Gastroesophageal sphincter (tissue), 4 donors: ENCODE measurements at places on chromosomes 1 and 21. TPM values are rescaled to one million over a fixed set of nuclear protein-coding genes. Genes with fewer than 3 reads are reported as not detected.
A peak's percentile ranks its signal among the peaks of the same experiment; 100 is the strongest.

- ATAC-seq = no peak
These were observed 1.1 kb upstream of the RAP1GAP start for GRCh38 chr1:21670059-21670881.

DNA sequence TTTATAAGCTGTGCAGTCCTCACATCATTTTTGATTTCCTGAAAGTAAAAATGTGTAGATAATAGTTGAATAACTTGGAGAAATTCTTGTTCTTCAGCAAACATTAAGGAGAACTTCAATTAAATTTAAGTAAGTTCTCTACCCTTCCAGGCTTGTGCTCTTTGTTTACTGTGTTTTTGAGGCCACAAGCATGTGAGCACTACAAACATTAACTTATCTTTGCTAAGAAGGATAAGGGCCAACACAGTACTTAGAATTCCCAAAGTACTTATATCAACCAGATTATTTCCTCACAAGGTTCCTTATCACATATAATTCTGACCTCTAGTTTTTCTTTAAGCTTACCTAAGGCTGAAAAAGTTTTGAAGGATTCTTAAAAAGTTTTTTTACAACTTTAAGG is 24.7 kb upstream of the RWDD3 start:
- no peak for ATAC-seq

GRCh38 chr1:71660411-71660810 is 579.6 kb upstream of the ZRANB2 start:
- ATAC-seq = no peak

DNA sequence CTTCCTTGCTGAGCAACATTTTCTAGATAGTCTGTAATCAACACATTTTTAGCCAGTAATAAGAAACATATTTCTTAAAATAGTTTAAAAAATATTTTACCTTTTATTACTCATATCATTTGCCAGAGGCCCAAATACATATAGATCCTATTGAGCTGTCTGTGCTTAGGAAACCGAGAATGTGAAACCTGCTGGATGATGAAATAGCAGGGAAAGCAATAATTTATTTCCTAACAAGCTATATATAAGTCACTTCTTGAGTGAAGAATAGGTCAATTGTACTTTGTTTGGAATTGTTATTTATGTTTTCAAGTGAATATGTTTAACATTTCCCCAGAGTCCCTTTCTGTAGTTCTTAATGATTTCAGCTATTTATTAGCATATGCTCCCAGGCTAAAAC is 339.9 kb upstream of the TMPRSS15 start:
- no peak for ATAC-seq

DNA sequence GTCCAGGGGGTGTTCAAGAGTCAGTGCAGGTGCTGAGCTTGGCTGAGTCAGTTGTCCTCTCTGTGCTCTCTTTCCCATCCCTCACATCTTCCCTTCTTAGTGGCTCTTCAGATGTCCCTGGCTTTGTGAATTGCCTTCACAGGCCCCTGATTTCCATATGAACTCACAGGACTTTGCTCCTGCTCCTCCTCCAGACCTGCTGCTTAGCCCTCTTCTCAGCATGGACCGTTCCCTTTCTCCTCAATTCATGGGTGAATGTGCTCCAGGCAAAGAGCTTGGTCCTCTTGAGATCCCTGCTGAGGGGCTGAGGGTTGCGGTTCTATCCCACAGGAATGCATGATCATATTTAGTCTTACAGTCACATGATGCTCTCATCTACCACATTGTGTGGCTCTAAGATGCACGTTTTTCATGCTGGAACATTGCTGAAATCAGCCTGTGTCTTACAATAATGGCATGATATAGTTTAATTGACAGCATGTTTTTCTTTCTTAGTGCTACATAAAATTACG is 30.5 kb downstream of the CACNA1E start:
- ATAC-seq = no peak

Gene ZNF593OS
- total RNA-seq = not detected

Gene KCNJ6
- total RNA-seq = not detected

- no peak for ATAC-seq
These were observed 78.7 kb downstream of the PTPRC start for GRCh38 chr1:198717510-198717909.

DNA sequence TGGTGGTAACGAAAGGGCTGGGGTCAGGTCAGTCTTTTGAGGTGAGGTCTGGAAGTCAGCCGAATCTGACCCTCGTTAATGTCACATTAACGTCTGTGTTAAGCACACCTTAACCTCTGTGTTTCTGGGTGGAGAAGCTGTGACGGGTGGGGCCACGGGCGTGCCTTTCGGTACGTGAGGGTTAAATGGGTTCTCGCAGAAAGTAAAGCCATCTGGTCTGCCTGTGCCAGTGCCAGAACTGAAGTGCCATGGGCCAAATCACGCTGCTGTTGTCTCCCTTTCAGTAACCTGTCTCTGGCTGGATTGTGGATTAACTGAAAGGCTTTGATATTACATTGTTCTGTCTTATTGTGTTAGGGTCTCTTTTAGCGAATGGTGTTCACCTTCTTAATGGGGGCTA is 14.4 kb downstream of the URB2 start:
- no peak for ATAC-seq

Gene GPATCH3
- total RNA-seq = 12.9 TPM

DNA sequence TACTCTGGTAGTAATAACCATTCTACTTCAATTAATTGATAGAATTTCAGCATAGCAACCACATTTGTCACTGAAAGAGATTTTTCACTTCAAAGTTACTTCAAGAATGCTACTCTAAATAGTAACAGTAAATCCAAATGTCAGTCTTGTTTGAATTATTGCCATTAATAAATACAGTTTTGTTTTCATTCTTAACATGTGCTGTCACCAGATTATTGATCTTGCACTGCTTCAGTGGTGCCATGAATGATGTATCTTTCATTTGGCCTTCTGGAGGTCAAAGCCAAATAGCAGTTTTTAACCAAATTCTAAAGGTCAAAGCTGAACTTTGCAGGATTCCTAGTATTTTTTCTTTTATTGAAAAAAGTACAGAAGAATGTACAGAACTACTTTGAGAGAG is 199.5 kb downstream of the PATJ start:
- no peak for ATAC-seq

Gene MAB21L3
- total RNA-seq = 1.3 TPM

DNA sequence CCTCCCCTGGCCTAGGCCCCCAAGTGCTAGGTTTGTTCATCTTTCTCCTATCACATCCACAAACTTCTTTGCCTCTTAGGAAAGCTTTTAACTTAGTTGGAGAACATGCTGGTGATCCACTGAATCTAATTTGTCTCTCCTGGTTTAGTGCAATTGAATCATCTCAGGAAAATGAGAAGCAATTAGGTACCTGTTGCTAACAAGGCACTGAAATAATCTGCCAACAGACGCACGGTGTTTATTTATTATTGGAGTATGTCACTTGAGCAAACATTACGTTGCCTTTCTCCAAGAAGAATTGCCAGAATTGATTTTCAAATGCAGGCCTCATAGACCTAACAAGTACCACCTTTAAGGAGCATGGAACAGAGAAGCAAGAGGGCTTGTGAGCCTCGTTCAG is 309.4 kb downstream of the NFIA start:
- no peak for ATAC-seq

DNA sequence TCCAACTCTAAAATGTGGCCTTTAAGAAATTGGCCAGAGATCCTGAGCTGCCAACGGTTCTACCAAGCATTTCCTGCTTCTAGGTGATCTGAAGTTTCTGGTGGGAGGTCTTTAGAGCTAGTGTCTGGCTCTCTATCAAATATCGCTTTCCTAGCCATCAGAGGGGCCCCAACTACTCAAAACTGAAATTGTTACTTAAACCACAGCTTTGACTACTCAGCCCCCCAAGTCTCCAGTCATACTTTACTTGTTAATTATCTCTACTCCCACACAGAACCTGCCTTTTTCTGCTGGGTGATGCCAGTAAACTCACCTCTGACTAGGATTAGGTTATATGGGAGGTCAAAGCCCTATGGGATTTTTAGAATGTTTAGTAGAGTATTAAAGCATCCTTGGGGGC is 95.1 kb downstream of the FASLG start:
- no peak for ATAC-seq

Gene NAXE
- total RNA-seq = 66.1 TPM

- no peak for ATAC-seq
These were observed 60.0 kb downstream of the LTN1 start for GRCh38 chr21:28932717-28933116.

GRCh38 chr1:101317590-101317989 is 80.8 kb downstream of the S1PR1 start:
- no peak for ATAC-seq

- no peak for ATAC-seq
These were observed 15.8 kb upstream of the HSPG2 start for GRCh38 chr1:21952786-21953520.

DNA sequence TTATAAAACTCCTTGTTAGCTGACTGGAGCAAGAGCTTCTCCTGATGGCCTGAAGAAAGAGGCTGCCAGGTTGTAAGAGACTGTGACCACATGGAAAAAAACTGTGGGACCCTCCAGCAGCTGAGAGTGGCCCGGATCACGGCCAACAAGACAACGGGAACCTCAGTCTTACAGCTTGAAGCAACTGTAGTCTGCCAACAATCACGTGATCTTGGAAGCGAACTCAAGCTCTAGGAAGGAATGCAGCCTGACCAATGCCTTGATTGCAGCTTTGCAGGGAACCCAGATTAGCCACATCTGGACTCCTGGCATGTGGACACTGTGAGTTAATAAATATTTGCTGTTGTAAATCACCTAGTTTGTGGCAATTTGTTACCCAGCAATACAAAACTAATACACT is 442.6 kb upstream of the PRMT6 start:
- ATAC-seq = no peak

Gene MIB2
- total RNA-seq = 51.4 TPM

Gene NPHS2
- total RNA-seq = not detected

DNA sequence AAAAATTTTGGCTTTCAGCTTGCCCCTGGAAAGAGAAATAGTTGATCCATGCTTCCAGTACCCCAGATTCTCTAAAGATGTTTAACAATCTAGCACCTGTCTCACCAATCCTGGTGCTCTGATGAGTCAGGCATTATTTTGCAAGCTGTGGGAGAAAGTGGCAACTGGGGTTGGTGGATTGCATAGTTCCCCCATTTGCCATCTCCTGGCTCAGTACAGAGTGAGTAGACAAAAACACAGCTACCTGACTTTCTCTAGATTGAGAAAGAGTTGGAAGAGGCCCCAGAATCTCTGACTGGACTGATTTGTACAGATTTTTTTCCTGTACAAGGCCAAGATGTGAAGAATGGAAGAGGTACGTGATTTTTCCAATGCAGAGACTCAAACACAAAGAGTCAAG is 75.1 kb upstream of the NEGR1 start:
- no peak for ATAC-seq

GRCh38 chr1:8716238-8716637 is 101.2 kb downstream of the RERE start:
- no peak for ATAC-seq

DNA sequence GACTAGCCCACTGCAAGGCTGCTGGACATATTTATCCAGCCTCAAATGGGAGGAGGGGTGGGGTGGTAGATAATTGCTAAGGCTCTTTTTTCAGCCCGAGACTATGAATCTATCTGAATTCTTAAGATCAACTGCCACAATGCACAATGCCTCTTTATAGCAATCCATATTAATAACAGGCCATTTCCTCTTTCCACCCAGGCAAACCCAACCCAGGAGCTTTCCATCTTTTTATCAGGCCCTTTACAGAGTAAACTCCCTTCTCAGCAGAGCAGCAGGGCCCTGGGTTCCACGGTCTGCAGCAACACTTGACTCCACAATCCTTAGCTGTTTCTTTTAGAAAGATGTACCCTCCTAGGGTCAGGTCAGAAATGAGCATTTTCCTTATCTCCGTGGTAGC is 806 bp downstream of the DDOST start:
- ATAC-seq = no peak

DNA sequence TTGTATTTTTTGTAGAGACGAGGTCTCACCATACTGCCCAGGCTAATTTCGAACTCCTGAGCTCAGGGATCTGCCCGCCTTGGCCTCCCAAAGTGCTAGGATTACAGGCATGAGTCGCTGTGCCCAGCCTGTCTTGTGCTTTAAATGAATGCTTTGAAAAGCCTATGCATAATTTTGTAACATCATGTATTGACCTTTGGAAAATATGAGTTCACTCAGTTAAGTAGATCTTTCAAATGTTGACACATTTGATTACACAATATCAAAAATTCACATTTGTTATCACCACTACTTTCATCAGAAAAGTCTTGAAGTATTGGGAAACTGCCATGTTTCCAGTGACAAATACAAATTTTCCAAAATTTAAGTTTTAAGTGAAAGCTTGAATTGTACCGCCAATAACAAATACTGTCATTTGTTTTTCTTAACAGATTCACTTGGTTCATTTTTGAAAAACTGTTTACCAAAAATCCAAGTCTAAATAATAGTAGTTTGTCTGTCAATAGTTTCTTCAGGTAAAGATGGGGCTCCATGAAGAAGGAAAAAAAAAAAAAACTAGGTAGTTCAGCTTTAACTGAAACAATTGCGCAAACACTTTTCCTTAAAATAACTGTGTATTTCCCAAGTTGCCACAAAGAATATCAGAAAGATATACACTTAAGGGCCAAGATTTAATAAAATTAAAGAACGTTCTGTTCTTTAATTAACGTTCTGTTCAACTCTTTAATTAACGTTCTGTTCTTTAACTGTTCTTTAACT is 233.2 kb upstream of the NR5A2 start:
- ATAC-seq = no peak

DNA sequence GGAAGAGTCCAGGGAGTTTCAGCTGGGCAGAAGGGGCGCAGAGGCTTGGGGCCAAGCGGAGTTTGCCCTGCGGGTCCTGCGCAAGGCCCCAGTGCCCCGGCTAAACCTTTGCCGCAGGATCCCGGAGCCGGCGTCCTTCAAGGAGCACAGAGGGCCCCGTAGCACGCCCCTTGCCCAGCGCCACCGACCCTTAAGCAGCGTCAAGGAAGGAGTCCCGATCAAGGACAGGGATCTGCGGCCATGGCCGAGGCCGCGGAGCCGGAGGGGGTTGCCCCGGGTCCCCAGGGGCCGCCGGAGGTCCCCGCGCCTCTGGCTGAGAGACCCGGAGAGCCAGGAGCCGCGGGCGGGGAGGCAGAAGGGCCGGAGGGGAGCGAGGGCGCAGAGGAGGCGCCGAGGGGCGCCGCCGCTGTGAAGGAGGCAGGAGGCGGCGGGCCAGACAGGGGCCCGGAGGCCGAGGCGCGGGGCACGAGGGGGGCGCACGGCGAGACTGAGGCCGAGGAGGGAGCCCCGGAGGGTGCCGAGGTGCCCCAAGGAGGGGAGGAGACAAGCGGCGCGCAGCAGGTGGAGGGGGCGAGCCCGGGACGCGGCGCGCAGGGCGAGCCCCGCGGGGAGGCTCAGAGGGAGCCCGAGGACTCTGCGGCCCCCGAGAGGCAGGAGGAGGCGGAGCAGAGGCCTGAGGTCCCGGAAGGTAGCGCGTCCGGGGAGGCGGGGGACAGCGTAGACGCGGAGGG is 520 bp downstream of the CLIC6 start:
- ATAC-seq = peak; percentile 30

DNA sequence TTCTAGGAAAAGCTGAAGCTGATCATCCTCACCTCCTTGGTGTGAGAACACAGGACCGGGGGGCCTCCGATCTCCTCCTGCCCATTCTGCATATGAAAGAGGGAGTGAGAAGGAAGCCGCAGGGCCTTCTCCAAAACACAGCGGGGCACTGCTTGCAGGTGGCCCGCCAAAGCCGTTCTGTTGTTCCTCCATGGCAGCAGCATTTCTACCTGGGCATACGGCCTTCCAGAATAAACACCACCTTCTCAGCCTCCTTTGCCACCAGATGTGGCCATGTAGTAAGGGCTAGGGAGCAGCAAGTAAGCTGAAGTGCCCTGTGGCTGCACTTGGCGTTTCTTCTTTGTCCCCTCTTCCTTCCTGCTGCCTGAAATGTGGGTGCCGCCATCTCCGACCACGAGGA is 214.9 kb downstream of the TOMM20 start:
- no peak for ATAC-seq

GRCh38 chr21:42362198-42362597 is 4.1 kb downstream of the TFF1 start:
- no peak for ATAC-seq

GRCh38 chr1:95966866-95967265 is 732.9 kb downstream of the RWDD3 start:
- ATAC-seq = no peak
